ENCODE measurements at places on chromosomes 5 and 9.

- no peak for DNase-seq
Measured at GRCh38 chr5:150762211-150762610, 3.4 kb upstream of the DCTN4 start.

DNA sequence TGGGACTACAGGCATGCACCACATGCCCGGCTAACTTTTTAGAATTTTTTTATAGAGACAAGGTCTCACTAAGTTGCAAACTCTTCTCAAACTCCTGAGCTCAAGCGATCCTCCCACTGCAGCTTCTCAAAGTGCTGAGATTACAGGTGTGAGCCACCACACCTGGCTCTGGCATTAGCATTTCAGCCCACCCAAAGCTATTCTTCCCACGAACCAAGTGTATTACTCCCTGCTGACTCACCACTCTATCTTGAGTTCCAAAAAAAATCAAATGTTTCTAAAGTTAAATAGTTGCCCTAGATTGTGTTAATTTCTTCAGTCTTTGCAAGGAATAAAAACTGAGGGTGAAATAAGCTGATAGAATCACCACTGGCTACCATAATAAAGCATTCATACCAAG, 205.5 kb downstream of the ARRDC3 start:
- no peak for DNase-seq

- no peak for DNase-seq
Measured at GRCh38 chr9:114898741-114899140, 31.6 kb downstream of the TNFSF8 start.

DNA sequence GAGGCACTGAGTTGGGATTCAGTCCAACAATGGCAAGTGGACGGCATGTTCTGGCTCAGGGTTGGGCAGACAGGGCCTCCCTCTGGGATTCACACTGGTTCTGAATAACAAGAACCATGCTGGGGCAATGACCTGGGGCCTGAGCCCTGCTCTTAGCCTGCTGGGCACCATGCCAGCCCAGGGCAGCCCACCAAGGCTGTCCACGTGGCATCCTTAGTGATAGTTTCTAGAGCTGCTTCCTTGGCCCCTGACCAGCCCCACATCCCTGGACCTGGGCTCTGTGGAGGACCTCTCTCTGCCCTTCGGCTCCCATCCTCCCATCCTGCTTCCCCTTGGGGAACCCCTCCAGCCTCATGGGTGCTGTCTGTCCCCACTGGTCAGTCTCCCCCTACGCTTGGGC, 22.3 kb upstream of the OLFM1 start:
- no peak for DNase-seq

DNA sequence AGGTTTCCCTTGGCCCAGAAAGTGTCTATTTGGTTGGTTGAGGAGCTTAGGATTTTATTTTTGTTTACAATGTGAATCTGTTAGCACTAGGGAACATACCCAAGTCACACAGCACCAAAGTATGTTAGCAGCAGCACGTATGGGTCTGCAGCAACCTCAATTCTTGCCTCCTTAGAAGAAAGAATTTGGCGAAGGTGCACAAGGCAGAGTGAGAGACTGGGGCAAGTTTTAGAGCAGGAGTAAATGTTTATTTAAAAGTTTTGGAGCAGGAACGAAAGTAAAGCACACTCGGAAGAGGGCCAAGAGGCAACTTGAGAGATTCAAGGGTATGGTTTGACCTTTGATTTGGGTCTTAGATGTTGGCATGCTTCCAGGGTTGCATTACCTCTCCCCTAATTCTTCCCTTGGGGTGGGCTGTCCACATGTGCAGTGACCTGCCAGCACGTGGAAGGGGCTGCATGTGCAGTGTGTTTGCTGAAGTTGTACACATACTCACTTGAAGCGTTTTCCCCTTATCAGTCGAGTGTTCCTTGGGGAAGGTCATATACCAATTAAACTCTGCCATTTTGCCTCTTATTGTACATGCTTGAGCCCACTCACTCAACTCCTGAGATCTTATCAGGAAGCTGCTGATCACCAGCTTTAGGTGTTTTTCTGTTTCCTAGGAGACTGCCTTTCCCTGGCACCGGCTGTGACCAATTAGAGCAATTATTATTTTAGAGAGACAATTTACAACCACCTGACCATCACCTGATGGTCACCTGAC, 64.9 kb upstream of the SHC3 start:
- no peak for DNase-seq

DNA sequence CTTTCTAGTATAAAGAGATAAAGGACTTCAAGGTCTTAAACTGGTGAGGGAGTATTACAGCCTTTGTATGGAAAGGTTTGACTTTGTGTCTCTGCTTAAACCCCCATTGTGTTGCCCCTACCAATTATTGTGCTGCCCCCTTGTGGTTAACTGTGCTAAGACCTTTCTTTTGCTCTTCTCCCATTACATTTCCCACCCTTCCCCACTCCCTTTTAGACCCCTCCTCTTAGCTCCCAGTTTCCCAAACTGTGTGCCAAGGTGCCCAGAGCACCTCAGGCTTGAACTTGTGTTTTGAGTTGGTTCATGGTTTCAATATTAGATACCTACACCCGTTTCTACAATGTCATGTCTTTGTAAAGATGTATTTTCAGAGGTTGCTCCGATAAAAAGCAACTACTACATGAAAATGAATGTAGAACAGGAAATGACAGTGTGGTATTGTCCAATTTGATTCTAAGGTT, 2.9 kb downstream of the JAK2 start:
- DNase-seq = no peak

- no peak for DNase-seq
Measured at GRCh38 chr5:100550531-100551051, 15.4 kb downstream of the FAM174A start.

DNA sequence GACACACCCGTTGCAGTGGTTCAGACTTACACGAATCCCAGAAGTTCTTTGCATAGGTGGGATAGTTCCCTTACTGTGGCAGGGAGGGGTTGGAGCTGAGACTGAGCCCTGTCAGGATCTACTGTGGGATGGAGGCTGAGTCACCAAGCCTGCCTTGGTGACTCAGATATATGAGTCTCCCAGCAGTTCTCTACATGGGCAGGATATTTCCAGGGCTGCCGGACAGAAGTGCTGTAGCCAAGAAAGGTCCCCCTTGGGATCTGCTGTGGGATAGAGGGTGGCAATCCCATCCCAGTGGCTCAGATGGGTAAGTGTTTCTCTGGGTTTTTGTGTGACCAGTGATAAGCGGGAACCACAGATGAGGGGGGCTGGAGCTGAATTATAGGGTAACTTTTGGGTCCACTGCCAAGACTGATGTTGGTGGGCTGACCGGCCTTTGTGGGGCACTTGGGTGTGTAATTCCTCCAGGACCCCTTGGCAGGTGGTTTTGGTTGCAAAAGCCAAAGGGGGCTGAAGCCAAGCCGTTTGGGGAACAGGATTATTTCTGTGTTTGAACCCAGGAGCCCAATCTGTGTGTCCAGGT, 18.7 kb downstream of the XRCC4 start:
- no peak for DNase-seq
